Glomerular endothelial cell (primary cell): ENCODE measurements at places on chromosomes 2 and 18.

GRCh38 chr2:170446078-170446477, 268.1 kb downstream of the MYO3B start:
- DNase-seq = no peak

DNA sequence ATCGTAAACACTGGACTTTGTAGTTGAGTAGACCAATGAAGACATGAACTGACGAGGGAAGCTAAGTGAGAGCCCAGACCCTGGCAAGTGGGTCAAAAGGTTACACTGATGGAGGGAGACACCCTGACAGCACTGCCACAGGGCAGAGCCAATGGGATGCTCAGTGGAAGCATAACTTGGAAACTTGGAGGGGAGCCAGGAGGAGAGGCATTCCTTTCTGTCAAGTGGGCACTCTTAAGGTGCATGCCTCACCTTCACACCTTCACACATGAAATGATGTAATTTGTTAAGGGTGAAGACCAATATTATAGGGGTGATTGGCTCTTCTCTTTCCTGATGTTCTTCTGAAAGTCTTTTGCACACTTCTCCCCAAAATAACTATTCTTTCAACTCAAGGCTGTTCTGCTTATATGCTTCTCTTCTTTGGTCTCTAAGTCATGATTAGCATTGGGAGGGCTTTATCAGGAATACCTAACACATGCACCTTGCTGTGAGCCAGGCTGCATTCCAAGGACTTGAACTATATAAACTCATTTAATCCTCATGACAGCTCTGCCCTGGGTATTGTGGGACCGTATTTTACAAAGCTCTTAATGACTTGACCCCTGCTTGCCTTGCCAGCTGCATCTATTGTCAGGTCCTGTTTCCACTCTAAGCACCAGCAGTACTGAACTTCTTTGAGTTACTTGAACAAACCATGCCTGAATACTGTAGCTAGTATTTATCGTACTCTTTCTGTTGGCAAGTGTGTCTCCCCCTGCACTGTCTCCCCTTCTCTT, 19.0 kb downstream of the RPL37A start:
- DNase-seq = no peak

DNA sequence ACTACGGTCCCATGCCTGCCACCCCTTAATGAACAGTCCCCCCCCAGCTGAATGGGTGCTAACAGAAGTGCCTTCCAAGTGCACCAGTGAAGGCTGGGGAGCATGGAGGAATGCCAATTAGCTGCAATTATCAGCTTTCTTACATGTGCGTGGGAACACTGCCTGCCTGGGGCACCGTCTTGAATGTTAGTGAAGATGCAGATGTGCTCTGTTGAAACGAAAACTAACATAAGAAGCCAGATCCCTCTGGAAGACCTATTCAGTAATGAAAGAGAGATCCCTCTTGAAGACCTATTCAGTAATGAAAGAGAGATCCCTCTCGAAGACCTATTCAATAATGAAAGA, 154.5 kb downstream of the CLIP4 start:
- DNase-seq = no peak

DNA sequence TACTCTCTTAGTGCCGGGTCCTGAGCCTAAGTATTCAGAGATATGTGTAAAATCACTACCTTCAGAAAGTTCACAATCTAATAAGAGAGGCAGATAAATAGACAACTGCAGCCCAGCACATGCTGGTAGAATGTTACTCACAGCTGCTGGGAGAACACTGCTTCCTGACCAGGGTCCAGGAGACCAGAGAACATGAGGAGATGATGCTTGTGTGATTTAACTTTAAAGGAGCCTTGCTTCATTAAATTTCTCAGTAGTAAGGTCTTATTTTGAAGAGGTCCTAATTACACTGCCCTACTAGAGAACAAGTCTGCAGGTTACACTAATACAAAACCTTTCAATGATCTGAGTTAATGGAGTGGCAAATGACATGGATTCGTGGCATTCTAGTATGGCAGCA, 209.9 kb upstream of the TRIB2 start:
- no peak for DNase-seq

DNA sequence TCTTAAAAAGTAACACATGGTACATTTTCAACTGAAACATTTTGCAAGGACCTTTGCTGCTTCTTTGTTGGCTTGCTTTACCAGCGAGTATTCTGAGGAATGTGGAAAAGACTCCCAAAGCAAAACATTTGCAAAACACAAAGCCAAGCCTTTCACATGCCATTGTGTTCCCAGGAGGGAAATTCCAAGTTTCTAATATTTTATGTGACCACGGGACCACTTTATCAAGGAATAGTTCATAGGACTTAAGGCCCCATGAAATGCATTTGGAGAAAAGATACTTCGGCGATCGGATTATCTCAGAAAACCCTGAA, 26.2 kb downstream of the CYP27C1 start:
- no peak for DNase-seq

DNA sequence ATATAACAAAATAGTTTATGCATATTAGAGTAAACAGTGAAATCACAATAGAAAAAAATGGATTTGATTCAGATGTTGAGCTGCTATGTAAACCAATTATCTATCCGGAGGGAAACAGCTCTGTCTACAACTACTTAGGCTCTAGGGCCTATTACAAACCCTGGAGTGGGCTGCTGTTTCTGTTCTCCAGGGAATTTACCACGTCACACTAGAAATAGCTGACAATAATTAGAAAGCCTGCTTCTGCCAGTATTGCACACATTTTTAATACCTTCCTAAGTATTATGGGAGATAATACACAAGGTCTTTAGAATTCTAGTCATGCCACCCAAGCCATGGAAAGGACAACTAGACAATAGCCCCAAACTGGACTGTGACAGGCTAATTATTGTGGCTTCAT, 411.1 kb downstream of the FIGN start:
- DNase-seq = no peak

DNA sequence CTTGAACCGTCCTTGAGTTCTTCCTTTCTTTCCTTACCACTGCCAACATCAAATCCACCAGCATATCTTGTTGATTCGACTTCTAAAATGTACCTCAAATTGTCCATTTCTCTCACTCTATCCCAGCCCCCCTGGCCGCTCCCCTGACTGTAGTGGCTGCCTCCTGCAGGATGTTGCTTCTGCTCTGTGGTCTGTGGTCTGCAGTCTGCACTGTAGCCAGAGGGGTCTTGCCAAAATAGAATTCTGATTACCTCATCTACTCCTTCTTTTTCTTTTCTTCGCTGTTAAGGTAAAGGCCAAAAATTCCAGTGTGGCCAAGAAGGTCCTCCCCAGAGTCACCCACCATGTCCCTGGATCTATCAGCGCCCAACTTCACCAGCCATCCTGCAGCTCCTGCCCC, 79.5 kb upstream of the ALPP start:
- DNase-seq = no peak
